ENCODE measurements at places on chromosomes 6 and 20.

- H3K4me3 ChIP-seq = no peak overlapping the region
- H3K27me3 ChIP-seq = peaks cover 56% of the 10 kb centered on the region
- H3K27ac ChIP-seq = no peak overlapping the region
- no peak for DNase-seq
Observed at GRCh38 chr20:2032168-2032567, 38.3 kb upstream of the PDYN start.

GRCh38 chr6:10972196-10972595 lies 71.9 kb downstream of the ELOVL2 start:
- no peaks in the 10 kb centered on the region for H3K4me1 ChIP-seq
- H3K36me3 ChIP-seq = no peaks in the 10 kb centered on the region
- H3K27me3 ChIP-seq = no peaks in the 10 kb centered on the region
- no peak overlapping the region for H3K4me3 ChIP-seq

DNA sequence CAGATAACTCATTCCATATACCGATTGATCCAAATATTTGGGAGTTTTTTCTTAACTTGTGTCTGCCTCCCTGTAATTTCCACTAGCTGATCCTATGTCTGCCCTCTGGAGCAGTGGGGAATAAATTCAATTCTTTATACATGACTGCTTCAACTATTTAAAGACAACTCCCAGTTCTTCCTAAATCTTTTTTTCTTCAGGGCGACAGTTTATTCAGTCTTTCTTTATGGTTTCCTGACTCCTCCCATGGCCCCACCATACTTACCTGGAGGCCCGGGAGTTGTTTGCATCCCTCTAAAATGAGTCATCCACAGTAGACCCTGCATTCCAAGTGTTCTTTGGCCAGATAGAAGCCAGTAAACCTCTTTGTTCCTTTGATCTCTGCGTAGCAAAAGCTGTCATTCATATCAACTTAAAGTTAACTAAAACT lies 73.6 kb downstream of the LCA5 start:
- no peaks in the 10 kb centered on the region for H3K36me3 ChIP-seq
- no peak overlapping the region for H3K27ac ChIP-seq
- no peaks in the 10 kb centered on the region for H3K4me1 ChIP-seq
- H3K4me3 ChIP-seq = no peak overlapping the region
- no peaks in the 10 kb centered on the region for H3K27me3 ChIP-seq

GRCh38 chr6:168179133-168179532 lies 100.1 kb upstream of the FRMD1 start:
- H3K4me1 ChIP-seq = no peaks in the 10 kb centered on the region
- no peak for DNase-seq
- no peaks in the 10 kb centered on the region for H3K27me3 ChIP-seq
- H3K4me3 ChIP-seq = no peak overlapping the region

- H3K36me3 ChIP-seq = no peaks in the 10 kb centered on the region
- H3K27me3 ChIP-seq = peaks cover 4% of the 10 kb centered on the region
- no peak overlapping the region for H3K27ac ChIP-seq
- H3K4me1 ChIP-seq = peaks cover 4% of the 10 kb centered on the region
- no peak overlapping the region for H3K4me3 ChIP-seq
Observed at GRCh38 chr20:2168946-2169345, 67.3 kb downstream of the STK35 start.

DNA sequence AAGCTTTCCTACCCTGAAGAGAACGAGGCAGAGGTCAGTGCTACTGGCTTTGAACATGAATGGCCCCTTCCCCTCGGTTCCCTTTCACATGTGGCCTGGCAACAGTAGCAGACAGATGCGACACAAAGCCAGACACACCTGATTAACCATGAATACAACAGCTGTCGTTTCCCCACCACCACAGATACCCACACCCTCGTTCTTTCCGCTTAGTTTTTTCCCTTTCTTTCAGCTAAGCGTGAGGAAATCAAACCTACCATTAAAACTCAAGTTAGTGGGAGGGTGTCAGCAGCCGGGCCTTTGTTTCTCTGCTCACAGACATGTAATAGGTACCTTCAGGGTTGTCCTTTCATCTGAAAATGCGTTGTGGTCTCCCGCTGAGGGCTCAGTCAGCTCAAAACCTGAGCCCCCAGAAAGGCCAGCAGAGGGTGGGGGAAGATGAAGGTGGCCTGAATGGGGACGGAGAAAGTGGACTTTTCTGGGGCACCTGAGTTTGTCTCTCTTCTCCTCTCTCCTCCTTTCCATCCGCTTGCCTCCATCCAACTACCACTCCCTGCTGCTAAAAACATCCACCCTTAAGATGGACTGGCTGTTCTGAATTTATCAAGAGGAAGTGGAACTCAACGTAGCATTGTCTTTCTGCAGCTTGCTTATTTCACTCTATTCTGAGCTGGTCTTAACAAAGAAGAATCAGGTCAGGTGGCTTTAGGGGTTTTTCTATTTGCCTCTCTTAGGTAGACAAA lies 516.6 kb upstream of the JARID2 start:
- H3K27ac ChIP-seq = no peak overlapping the region
- H3K4me1 ChIP-seq = peaks cover 35% of the 10 kb centered on the region
- H3K36me3 ChIP-seq = no peaks in the 10 kb centered on the region
- H3K27me3 ChIP-seq = no peaks in the 10 kb centered on the region
- no peak overlapping the region for H3K4me3 ChIP-seq

- no peaks in the 10 kb centered on the region for H3K27me3 ChIP-seq
Observed at GRCh38 chr6:84082689-84083265, 49.2 kb downstream of the MRAP2 start.

DNA sequence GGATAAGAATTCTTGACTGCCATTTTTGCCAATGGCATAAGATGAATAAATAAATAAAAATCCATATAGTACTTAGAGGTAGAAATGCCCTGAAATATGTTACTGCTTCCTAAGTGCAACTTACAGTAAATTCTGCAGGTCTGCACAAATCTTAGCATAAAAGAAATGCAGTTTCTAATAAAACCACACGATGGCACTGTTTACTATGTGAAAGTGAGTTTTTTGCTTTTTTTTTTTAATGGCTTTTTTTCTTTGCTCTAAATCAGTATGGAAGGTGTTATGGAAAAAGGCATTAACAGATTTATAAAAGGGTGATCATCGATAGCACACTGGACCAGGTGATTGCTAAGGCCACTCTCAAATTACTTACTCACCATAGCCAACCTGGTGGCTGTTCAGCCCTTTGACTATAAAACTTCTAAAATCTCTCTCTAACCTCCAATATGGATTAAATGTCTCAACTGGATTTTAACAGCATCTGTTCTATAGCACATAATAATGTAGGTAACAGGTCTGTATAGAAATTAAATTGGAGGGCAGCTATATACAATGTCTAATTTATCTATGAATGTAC lies 45.8 kb downstream of the AHI1 start:
- no peak overlapping the region for H3K4me3 ChIP-seq
- H3K27ac ChIP-seq = no peak overlapping the region
- DNase-seq = no peak
- no peaks in the 10 kb centered on the region for H3K27me3 ChIP-seq
- H3K36me3 ChIP-seq = peaks cover 33% of the 10 kb centered on the region

DNA sequence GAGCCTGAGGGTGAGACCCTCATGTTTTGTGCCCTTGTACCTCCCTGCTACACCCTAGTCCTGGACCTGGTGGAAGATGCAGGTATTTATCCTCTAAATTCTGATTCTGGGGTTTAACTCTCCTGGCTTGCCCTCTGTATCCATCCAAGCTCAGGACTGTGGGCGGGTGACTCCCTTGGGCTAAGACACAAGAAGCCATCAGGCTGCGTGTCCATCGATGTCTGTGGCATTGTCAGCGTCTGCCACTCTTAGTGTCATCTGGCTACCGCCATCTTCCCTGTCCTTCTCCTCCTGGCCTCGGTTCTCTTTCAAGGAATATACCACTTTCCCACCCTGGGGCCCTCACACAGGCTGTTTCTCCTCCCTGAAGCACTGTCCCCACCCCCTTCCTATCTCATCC lies 28.9 kb upstream of the BLCAP start:
- no peaks in the 10 kb centered on the region for H3K36me3 ChIP-seq
- H3K27me3 ChIP-seq = no peaks in the 10 kb centered on the region
- no peak overlapping the region for H3K27ac ChIP-seq
- no peak for DNase-seq
- no peak overlapping the region for H3K4me3 ChIP-seq

DNA sequence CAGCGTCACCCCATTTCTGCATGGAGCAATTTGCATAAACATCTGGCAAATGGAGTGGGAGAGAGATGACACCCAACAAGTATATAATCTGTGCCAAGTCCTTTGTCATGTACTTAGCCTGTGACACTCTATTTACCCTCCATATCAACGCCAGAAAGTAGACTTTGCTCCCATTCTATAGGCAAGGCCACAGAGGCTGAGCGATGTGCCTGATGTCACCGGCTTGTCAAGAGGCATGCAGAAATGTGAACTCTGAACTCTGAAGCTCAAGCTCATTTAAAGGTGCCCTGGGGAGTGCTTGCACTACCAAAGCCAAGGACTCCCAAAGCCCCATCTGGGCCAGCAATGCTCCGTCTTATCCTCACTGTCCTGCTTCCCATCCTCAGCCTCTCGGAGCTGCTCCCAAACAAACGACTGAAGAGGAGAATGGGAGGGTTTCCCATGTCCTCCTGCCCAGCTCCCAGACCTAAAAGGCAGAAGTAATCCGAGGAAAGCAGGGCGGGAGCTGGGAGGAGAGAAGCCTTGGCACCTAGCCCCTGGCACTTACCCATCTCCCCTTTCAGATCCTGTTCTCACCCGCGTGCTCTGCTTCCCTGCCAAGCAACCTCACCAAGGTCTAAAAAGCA lies 9.2 kb downstream of the CPNE5 start:
- peaks cover 27% of the 10 kb centered on the region for H3K4me1 ChIP-seq
- no peaks in the 10 kb centered on the region for H3K36me3 ChIP-seq
- H3K27me3 ChIP-seq = no peaks in the 10 kb centered on the region
- no peak overlapping the region for H3K4me3 ChIP-seq

DNA sequence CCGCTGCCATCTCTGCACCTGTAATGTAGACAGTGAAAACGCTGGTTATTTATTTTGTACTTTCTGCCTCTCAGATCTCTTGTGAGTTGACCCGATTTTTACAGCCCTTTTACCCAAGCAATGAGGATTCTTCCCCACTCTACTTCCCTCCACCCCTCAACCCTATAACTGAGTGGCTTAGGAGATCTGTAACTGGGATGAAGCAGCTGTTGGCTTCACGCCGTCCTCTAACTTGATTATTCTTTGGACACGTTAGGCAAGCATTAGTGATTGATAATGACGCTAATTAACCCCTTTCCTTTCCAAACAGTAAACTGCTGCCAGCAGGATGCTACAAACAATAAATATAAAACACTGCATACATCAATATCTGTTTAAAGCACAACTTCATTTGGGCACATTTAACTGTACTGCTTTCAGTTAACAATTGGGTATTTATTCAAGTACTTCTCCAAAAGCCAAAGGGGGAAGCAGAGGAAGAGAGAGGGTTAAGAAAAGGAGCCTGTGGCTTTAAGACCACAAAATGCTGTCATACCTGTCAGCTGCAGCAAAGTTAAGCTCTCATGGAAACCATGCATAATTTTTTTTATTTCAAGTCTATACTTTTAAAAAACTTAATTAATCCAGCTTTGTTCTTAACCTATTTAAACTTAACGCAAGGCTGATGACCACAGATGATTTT lies 21.2 kb downstream of the TFAP2A start:
- no peaks in the 10 kb centered on the region for H3K4me1 ChIP-seq
- H3K36me3 ChIP-seq = no peaks in the 10 kb centered on the region
- no peak overlapping the region for H3K27ac ChIP-seq
- DNase-seq = no peak
- H3K4me3 ChIP-seq = no peak overlapping the region

GRCh38 chr20:56636716-56637115 lies 7.6 kb downstream of the TFAP2C start:
- H3K4me3 ChIP-seq = no peak overlapping the region
- no peaks in the 10 kb centered on the region for H3K36me3 ChIP-seq
- peaks cover 24% of the 10 kb centered on the region for H3K27me3 ChIP-seq
- no peaks in the 10 kb centered on the region for H3K4me1 ChIP-seq
- DNase-seq = no peak
- no peak overlapping the region for H3K27ac ChIP-seq

- H3K27me3 ChIP-seq = no peaks in the 10 kb centered on the region
- peaks cover 2% of the 10 kb centered on the region for H3K4me1 ChIP-seq
- no peak overlapping the region for H3K27ac ChIP-seq
- no peaks in the 10 kb centered on the region for H3K36me3 ChIP-seq
- no peak overlapping the region for H3K4me3 ChIP-seq
- DNase-seq = no peak
Observed at GRCh38 chr6:158713469-158713868, 63.6 kb downstream of the SYTL3 start.

DNA sequence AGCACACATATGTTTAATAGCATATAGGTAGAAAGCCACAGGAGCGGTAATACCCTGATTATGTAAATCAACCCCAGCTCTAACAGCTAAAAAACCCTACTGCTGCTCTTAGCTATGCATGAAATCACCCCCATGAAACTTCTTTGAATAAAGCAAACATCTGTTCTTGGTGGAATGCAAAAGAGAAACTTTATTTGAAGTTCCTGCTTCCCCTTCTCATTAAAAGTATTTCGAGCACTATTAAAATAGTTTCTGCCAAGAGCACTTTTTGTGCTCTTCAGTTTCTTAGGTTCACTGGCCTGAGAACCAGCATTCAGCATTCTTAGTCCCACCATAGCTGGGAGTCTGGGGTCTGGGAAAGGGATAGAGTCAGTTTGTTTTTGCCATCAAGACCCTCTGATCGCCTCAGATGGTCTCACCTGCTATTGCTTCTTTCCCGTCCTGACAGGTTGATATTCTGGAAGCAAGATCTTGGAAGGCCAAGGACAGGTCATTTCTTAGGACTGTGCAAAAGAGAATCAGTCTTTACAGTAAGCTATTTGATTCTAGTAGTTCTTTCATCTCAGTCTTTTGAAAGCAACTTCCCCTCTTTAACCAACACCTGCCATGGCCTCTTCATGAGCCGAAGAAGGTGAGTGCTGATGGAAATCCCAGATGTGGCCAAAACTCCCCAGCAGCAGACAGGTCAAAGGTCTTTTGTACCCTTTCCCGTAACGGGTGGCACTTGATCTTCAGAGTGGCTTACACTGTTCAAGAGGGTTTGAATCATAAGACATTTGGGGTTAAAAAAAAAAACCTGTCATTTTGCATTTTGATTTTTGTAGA lies 76.5 kb upstream of the TMEM170B start:
- no peak for DNase-seq
- H3K36me3 ChIP-seq = no peaks in the 10 kb centered on the region
- peaks cover 17% of the 10 kb centered on the region for H3K4me1 ChIP-seq
- H3K27me3 ChIP-seq = no peaks in the 10 kb centered on the region
- no peak overlapping the region for H3K4me3 ChIP-seq
- H3K27ac ChIP-seq = peak overlapping the region; percentile 44

DNA sequence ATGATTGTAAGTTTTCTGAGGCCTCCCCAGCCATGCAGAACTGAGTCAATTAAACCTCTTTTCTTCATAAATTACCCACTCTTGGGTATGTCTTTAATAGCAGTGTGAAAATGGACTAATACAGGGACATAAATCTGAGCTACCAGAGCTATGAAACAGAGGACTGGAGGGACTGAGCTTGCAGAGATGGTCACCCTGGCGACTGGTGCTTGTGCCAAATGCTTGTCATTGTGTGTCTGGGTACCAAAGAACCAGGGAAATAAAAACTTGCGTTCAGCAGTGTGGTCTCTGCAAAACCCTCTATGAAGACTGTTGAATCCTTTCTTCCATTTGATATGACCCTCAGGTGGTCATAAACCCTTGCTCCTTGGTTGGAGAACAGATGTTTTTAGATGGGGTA lies 105.1 kb upstream of the PRL start:
- H3K27ac ChIP-seq = no peak overlapping the region
- H3K27me3 ChIP-seq = no peaks in the 10 kb centered on the region
- H3K4me1 ChIP-seq = no peaks in the 10 kb centered on the region
- DNase-seq = no peak
- no peak overlapping the region for H3K4me3 ChIP-seq

- no peak for DNase-seq
- no peaks in the 10 kb centered on the region for H3K27me3 ChIP-seq
- no peak overlapping the region for H3K4me3 ChIP-seq
- peaks cover 11% of the 10 kb centered on the region for H3K4me1 ChIP-seq
- no peak overlapping the region for H3K27ac ChIP-seq
Observed at GRCh38 chr6:38673397-38674165, 29.4 kb downstream of the GLO1 start.
